ENCODE measurements at places on chromosomes 5 and 9.

DNA sequence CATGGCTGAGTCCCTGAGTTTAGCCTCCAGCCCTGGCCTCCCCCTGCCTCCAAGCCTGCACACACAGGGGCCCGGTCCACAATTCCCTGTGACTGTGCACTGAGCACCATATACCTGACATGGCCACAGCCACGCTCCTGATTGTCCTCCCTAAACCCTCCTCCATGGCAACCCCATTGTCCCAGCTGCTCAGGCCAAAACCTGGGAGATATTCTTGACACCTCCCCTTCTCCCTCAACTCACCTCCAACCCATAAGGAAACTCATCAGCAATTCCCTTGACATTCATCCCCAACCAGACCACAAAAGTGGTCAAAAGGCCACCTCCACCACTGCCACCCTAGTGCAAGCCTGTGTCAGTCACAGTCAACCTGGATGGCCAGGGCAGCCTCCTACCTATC is 107.5 kb upstream of the MVB12B start:
- DNase-seq = no peak

DNA sequence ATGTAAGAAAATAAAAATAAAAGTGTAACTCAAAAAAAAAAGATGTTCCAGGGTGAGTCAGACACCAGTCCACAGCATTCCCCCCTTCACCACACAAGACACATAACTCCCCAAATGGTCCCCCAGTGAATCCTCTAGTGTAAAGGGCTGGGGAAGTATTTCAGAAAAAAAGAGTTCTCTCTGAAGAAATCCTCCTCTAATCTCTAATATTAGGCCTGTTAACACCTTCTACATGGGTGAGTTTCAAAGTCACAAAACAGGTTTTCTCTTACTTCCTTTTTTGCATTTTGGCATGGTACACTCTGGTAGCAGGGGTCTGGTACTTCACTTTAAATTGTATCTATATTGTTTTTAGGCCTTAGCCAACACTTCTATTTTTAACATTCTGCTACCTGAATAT is 28.2 kb downstream of the RNF145 start:
- no peak for DNase-seq

DNA sequence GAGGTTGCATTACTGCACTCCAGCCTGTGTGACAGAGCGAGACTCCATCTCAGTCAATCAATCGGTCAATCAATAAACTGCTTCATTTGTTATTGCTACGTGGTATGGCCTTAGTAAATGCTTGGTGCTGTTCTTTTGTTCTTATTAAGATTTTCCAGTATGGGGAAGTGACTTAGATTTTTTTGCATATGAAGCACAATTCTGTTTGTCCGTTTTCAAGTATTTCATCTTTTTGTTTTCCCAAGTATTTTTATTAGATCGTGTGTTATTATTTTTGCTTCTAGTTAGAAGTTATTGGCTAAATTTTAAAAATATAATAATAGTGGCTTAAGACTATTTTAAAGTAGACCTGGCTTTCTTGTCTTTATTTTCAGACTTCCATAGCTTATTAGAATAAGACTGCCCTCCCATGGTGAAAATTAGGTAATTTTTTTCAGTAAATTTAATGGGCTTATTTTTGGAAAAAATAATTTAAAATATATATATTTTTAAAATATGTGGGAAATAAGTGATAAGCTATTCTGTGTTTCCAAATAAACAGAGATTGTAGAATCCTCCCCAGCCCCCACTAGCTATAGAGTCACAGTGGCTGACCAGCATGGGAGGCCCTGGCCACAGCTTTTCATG is 14.7 kb upstream of the OMD start:
- no peak for DNase-seq

GRCh38 chr5:115375893-115376292 is 79.4 kb upstream of the CCDC112 start:
- DNase-seq = no peak

- no peak for DNase-seq
Measured at GRCh38 chr5:81632679-81633078, 118.2 kb downstream of the SSBP2 start.

DNA sequence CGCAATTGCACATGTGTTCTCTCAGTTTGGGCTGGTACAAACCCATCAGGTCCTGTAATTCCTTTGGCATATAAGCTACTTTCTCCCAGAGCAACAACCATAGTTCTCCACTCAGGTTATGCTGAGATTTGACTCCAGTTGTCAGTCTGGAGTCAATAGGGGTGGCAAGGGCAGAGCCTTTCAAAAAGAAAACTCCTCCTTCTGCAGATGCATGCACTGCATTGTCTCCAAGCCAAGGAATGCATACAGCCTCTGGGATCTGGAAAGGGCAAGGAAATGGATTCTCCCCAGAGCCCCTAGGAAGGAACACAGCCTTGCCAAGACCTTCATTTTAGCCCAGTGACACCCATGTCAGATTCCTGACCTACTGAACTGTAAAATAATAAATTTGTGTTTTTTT is 31.0 kb upstream of the GZMA start:
- DNase-seq = no peak

DNA sequence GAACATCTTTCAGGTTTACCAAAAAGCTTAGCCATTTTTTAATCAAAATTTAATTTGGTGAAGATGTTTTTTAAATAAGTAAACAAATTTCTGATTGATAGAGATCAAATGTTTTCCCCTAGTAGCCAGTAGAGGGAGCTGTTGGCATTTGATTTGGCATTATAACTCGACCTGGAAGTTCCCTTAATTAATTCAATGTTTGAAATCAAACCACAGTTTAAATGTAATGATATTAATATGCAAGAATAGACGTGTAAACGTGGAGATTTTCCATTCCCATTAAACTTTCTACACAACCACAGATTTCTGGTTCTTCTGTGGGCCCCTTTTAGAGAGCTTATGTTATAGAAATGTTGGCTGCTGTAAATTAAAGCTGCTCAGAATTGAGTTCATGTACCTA is 148.1 kb upstream of the MPDZ start:
- DNase-seq = peak; percentile 2

DNA sequence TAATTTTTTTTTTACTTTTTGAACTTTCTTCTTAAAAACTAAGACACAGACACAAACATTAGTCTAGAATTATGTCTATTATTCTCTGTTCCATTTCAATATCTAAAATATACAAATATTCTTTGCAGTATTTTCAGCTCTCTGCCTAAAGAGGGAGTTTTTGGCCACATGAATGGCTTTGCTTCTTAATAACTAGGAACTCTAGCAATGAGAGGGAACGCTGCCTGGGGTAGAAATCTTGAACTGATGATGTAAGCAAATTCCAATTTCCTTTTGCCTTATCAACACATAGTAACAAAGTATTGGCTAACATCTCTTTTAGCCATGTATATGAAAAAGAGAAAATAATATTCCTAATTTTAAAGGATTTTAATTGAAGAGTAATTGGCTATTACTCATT is 51.9 kb downstream of the SLC25A46 start:
- no peak for DNase-seq

DNA sequence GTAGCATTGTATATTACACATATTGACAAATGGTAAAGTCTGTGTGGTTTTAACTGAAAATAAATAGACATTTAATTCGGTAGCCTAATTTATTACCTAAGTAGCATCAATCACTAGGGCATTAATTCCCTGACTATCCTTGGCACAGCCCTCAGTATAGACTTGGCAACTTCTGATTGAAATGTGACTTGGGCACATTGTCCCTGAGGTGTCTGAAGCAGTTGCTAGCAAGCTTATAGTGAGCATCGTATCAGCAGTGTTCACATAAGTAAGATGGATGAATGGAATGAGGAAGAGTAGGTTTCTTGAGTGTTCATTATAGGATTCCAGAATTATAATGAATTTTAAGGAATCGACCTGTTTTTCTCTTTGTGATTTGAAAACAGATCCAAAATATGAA is 16.1 kb downstream of the LURAP1L start:
- DNase-seq = no peak

DNA sequence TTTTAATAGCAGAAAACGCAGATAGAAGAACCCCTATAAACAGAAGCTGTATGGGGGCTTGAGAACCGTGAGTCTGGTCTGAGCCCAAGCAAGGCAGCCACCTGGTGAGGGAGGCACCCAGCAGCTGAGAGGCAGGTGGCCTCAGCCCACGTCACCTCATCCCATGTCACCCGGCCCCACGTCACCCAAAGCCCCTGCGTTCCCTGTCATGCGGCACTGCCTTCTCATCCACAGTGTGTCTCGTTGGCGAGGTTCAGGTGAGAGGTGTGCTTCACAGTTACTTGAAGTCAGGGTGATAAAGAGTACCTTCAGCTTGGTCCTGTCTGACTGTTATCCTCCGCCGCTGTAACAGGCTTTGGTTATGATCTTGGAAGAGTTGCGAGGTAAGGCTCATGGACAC is 80.6 kb upstream of the IRX4 start:
- no peak for DNase-seq

DNA sequence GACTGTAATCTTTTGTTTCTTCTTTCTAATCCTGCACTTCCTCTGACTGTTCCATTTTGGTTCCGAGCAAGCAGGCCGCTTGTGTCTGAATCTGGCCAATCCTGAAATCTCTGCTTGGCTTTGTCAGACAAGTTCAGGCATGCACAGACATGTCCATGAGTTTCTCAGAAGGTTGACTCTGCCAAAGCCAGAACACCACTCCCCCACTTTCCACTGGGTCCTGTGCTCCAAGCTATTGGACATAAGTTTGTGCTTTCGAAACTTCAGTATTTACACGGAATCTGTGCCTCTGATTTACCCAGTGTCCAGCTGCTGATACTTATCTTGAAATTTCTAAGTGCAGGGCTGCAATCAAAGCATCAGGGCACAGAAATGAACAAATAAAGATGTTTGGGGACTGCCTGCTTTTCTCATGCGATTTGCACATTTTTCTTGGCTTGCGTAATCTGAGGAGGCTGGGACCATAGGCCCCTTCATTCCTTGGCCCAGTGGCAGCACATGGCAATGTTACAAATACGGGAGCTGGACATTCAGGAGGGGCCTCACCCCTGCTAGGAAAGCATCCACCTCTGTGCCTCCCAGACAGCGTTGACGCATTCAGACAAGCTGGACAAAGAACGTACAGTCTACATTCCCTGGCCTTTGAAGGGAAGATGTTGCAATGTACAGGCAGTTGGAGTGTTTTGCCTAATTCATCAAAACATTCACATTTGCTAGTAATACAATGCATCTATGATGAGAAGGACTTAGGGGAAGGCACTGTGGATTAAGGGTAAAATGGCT is 209.2 kb upstream of the PAPPA start:
- DNase-seq = no peak

GRCh38 chr5:113029614-113030013 is 53.0 kb downstream of the DCP2 start:
- DNase-seq = no peak

- DNase-seq = no peak
Measured at GRCh38 chr5:175889910-175890684, 18.7 kb downstream of the CPLX2 start.

Data from activated naive CD4-positive, alpha-beta T cell treated with anti-CD3 and anti-CD28 coated beads, Interleukin-2, amount 50 U/mL, for 72 hours (primary cell).